Heart right ventricle (tissue), 16 donors: ENCODE measurements at places on chromosomes 3 and 15. TPM values are rescaled to one million over a fixed set of nuclear protein-coding genes. Genes with fewer than 3 reads are reported as not detected.

DNA sequence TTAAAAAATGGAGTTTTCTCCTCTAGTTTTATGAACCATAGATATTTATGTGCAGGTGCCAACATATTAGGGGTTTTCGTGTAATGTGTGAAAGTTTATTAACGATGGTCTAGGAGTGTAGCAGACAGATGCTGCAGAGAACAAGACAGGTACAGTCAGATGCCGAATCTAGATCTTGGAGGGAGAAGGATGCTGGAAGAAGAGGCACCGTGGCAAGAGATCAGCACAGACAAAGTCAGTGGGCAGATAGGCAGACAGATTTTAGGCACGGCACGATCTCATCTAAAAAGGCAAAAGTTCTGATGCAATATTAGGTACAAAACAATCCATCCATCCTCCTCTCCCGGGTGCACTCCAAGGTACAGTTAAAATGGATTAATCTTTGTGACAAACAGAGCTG is 161.6 kb downstream of the TIGIT start:
- H3K36me3 ChIP-seq = no peaks in the 10 kb centered on the region
- H3K27ac ChIP-seq = peak overlapping the region; percentile 77
- DNase-seq = no peak

- no peaks in the 10 kb centered on the region for H3K4me1 ChIP-seq
- DNase-seq = no peak
- H3K4me3 ChIP-seq = no peak overlapping the region
- no peaks in the 10 kb centered on the region for H3K36me3 ChIP-seq
These were observed 179.8 kb downstream of the MEX3B start for GRCh38 chr15:81865850-81866537.

DNA sequence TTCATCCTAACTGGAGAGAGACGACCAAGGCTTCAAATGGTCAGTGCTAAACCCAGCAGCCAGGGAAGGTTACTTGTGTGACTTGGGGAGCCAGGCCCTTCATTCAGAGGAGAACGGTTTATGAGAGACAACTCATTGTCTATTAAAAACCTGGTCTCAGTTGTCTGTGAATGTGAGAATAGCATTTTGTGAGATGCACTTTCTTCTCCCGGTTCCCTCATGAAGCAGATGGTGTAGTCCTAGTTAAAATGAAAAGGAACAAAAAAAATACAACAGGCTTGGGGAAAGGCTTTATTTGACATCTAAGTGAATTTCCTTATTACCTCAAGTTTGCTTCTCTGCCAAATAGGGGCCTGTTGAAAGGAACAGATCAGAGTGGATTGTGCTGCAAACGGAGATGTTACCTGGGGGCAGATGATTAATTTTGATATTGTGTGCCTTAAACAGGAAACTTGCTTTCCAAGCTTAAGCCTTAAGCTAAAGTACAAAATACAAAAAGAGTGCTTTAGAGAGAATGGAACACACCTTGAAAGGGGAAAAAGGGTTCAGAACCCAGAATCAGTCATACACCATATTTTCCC is 202.7 kb upstream of the BHLHE40 start:
- no peak for DNase-seq
- no peak overlapping the region for H3K4me3 ChIP-seq
- peaks cover 30% of the 10 kb centered on the region for H3K4me1 ChIP-seq
- H3K27ac ChIP-seq = peak overlapping the region; percentile 10
- H3K36me3 ChIP-seq = no peaks in the 10 kb centered on the region

Gene DAZL
- total RNA-seq = not detected
